ENCODE measurements at places on chromosomes 16 and 17. TPM values are rescaled to one million over a fixed set of nuclear protein-coding genes. Genes with fewer than 3 reads are reported as not detected.
A peak's percentile ranks its signal among the peaks of the same experiment; 100 is the strongest.

DNA sequence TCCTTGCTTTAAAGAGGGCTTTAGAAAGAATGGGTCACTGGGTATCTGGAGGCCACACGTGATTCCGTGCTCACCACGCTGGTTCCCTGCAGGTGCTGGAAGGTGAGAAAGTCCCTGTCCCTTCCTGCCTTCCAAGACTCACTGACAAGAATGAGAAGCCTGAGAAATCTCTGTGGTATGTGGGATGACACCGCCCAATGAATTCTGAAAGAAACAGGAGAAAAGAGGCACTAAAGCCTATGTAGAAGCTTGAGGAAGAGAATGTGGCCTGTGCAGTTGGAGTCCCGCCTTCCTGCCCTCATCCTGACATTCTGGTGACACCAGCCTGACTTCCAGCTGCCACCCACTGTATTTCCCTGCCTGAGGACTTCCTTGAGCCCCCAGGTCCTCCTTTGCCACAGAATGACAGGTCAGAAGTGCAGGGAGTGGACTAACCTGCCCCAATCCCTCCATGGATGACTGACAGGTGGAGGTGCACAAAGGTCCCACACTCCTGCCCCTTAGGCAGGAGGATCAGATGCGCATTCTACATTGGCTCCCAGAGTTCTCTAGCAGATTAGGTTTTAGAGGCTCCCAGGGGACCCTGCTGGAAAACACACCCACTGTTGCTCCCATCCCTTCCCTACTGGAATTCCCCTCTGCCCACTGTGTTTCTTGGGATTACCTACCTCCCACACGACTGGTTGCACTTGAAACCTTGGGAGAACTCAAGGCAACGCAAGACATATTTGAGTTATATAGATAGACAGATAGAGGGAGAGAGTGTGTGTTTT, 38.6 kb upstream of the TENT4B start:
- no peak for DNase-seq

DNA sequence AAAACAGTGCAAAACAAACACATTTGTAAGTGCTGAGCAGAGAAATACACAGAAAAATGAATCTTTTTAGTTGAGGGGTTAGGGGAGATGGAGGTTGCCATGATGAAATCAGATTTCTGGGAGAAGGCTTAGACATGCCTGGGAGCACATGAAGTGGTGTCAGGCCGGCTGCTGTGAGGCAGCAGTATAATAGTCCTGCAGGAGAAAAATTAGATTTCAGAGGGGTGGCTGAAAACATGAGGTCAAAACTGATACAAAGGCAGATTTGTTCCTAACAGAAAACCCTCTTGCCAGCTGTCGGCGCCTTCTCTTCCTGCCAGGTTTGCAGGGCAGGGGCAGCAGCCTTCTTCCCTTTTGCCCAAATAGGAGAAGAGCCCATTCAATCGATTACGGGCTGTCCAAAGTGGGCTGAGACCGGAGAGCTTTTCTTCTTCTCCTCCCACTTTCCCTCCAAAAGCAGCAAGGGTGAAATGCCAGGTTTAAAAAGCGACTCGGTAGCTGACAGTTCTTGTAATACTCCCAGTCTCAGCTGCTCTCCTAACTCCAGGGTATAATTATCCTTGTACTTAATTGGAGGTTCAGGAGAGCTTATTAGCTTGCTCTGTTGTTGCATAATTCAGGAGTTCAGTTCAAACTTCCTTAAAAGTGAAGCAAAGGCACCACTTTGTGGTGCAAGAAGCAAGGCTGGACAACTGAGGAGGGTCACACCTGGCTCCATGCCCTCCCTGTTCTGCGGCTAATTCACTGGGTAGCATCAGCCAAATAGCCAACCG, 80.0 kb downstream of the PCTP start:
- no peak for DNase-seq

The CA5A gene
- not detected for polyA plus RNA-seq

GRCh38 chr17:8679126-8679525, 48.6 kb upstream of the MYH10 start:
- DNase-seq = no peak

DNA sequence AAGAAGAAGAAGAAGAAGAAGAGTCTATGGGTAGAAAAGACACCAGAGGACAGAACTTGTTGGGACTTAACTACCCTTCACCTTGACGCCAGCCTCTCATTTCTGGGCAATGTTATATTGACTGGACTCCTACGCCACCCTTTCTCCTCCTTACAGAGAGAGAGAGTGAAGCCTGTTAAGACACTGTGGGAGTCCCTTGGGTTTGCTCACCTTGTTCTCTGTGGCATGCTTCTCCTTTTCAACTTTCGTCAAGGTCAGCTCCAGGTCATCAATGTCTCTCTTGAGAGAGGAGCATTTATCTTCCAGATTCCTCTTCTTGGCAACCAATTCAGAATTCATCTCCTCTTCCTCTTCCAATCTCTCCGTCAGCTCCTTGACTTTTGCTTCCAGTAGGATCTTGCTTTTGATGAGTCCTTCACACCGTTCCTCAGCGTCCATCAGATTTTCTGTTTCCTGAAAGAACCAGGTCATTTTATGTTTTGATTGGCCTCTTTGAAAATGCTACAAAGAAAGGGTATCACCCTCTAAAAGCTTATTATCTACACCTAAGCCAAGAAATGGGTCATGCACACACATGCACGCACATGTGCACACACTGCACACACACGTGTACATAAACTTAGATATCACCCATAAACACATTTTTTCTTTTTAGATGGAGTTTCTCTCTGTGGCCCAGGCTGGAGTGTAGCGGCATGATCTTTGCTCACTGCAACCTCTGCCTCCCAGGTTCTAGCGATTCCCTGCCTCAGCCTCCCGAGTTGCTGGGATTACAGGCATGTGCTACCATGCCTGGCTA, 48.8 kb downstream of the MYH13 start:
- DNase-seq = no peak

The PYCARD gene
- polyA plus RNA-seq = 32.2 TPM

- DNase-seq = no peak
Measured at GRCh38 chr17:12201294-12201880, 180.7 kb downstream of the MAP2K4 start.

The RPS6KB1 gene
- polyA plus RNA-seq = 67.3 TPM

- no peak for DNase-seq
Measured at GRCh38 chr16:83995754-83996153, 27.7 kb downstream of the NECAB2 start.

DNA sequence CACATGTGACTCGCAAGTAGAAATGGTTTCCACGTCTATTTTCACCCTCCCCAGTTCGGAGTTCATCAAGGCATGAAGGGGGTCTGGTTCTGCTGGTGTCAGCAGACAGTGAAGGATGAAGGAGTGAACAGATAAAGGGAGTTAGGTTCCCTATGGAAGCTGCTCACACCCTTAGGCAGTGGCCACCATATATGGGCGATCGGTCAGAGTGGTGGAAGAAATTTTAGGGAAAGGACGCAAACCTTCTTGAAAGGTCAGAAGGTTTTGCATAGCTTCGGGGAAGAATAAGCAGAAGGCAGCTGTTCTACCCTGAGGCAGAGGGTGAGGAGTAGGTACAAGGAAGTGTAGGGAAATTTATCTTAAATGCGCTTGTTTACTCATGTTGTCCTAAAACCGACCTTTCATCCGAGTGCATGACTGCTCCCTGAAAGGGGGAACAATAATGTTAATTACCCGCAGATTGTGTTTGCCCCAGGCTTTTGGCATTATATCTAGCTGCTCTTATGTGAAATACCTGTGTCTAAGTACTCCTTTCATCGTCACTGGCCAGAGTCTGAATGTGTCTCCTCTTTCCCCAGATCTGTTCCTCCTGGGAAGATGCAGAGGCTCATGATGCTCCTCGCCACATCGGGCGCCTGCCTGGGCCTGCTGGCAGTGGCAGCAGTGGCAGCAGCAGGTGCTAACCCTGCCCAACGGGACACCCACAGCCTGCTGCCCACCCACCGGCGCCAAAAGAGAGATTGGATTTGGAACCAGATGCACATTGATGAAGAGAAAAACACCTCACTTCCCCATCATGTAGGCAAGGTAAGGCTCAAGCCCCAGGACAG, 12.5 kb downstream of the CDH5 start:
- DNase-seq = peak; percentile 19

- peak; percentile 67 for DNase-seq
Measured at GRCh38 chr17:75856062-75856756, 1.1 kb upstream of the WBP2 start.

DNA sequence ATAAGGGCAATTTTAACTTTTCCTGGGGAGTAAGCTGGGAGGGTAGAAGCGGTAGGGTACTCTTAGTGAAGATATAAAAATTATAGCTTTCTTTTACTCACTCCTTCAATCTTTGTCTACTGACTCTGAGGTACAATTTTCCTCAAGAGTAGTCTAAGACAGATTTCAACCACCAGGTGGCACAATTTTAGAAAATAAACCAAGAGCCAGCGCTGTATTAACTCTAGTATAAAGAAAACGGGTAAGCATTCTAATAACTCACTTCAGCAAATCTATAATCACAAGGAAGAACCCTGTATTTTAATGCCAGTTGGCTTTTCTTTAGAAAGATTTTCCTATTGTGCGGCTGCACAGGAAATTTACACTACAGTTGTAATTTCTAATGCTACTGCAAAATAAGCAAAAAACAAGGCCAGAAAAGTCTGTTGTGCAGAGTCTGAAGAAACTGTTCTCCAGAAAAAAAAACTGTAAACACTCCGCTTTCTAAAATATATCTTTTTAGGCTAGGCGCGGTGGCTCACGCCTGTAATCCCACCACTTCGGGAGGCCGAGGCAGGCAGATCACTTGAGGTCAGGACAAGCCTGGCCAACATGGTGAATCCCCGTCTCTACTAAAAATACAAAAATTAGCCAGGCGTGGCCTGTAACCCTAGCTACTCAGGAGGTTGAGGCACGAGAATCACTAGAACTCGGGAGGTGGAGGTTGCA, 1.9 kb downstream of the CMC2 start:
- peak; percentile 50 for DNase-seq

DNA sequence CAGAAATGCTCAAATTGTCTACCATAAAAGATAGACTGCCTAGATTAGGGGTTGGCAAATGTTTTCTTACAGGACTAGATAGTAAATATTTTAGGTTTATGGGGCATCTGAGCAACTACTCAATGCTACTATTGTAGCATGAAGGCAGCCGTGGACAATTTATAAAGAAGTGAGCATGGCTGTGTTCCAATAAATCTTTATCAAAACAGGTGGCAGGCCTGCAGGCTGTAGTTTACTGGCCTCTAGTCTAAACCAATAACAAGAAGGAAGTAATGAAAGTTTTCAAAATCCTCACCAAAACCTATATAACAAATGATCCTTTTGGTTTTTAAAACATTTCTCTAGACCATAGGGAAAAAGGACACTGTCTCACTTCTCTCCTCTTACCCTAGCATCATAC, 105.2 kb downstream of the PRKCB start:
- DNase-seq = no peak

- DNase-seq = no peak
Measured at GRCh38 chr17:72640415-72641165, 451.9 kb downstream of the SLC39A11 start.

The ARL4D gene
- polyA plus RNA-seq = 9.9 TPM

- no peak for DNase-seq
Measured at GRCh38 chr17:214881-215331, 33.5 kb upstream of the DOC2B start.

DNA sequence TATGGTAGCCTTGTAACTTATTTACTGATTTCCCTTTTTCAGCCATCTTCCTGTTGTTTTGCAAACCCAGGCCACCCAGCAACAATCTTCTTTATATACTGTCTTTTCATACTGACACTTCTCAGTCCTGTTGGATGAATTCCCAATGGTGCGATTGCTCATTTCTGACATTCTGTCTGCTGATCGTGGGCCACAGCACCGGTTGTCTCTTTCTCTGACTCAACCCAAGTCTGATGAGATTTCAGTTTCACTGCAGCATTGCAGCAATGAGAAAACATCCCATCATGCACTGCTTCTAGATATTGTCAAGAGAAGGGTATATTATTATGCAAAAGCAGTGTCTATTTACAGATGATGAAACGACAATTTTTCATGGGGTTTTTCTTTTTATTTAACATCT, 349.2 kb upstream of the HSBP1 start:
- no peak for DNase-seq

DNA sequence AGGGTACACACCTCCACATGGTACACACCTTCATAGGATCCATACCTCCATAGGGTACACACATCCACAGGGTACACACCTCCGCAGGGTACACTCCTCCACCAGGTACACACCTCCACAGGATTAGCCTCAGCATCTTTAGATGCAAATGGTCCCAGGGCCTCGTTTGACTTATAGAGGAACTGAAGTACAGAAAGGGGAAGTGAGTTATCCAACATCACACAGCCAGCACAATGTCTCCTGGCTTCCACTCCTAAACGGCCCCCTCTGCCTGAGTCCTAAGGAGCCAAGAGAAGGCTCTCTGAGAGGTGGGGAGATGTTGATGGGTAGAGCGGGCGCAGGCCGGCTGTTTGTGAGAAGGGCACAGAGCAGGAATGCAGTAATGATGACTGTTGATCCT, 12.0 kb downstream of the FOXN1 start:
- DNase-seq = no peak

The PDE6G gene
- 0.90 TPM for polyA plus RNA-seq

The C17orf50 gene
- 0.12 TPM for polyA plus RNA-seq

Measured in A549 (cell line).